ENCODE measurements at places on chromosomes 4 and X.
A peak's percentile ranks its signal among the peaks of the same experiment; 100 is the strongest.

- DNase-seq: no peak
Measured at GRCh38 chr4:95580226-95580625, 31.5 kb upstream of the UNC5C start.

- DNase-seq: no peak
Measured at GRCh38 chr4:4462970-4463369, 76.1 kb downstream of the NSG1 start.

GRCh38 chrX:119359618-119360382 lies 39.3 kb upstream of the SLC25A43 start:
- no peak for DNase-seq

- no peak for DNase-seq
Measured at GRCh38 chrX:118562582-118563164, 67.1 kb downstream of the DOCK11 start.

- no peak for DNase-seq
Measured at GRCh38 chr4:32342054-32342453, 1621.9 kb downstream of the PCDH7 start.

DNA sequence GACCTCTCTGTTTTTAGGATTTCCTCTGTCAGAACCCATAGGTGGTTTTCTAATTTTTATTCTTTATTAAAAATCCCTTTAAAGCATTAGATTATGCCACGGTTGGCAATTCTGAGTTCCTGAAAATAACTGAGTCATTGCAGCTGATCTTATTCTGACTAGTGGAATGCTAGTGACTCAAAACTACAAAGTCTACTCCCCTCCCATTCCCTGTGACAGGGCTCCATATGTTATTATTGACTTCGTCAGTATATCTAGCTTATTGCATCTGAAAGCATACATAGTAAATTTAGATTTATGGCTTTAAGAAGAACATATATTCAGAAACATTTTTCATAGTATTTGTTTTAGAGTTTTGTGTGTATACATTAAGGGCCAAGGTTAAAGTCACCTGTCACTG lies 38.5 kb downstream of the HERC3 start:
- DNase-seq: no peak

- DNase-seq: no peak
Measured at GRCh38 chrX:52263417-52263816, 78.7 kb downstream of the MAGED4 start.

DNA sequence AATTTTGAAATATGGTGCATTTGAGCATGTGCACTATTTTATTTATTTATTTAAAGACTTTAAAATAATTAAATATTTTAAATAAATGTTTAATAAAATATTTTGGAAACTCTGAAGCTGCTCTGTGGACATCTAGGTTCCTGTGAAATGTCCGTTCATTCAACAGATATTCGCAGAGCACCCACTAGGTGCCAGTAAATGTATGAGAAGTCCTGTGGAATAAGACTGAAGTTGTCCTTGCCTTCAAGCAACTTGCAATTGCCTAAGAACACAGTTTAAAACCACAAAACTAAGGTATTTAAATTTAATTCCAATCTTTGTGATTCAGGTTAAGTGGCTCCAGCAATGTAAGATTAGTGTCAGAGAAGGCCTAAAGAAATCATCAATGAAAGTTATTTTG lies 306.7 kb downstream of the GBA3 start:
- DNase-seq: no peak

DNA sequence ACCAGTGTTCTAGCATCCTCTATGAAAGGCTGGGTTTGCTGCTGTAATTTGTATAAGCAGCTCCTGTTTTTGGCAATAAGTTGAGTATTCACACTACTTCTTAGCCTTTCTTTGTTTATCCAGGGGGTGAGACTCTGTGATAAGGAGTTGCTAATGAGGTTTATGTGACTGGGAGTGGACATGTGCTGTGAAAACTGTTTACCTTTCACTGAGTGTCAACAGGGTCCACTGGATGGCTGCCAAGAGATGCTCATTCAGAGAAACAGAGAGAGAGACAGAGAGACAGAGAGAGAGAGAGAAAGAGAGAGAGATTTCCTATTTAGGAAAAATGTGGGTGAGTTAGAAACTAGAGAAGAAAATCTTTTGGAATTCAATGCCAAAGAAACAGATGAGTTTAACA lies 233.9 kb downstream of the CHIC2 start:
- no peak for DNase-seq

DNA sequence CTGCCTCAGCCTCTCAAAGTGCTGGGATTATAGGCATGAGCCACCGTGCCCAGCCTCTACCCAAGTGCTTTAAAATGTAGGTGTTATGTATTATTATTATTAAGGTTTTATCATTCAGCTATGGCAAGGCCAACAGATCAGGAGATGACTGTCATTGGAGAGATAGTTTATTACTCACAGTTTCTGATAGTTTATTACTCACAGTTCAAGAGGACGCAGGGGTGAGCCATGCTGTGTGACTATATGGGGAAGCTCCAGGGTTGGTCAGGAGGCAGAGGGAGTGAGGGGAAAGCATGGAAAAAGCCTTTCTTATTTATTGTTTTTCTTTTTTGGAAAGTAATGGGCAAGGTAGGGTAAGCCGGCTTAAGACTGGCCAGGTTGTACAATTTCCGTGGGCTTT lies 25.4 kb upstream of the ARSD start:
- DNase-seq: no peak

GRCh38 chr4:118221227-118221800 lies 131.5 kb downstream of the PRSS12 start:
- DNase-seq: no peak

GRCh38 chr4:24952667-24953066 lies 39.8 kb upstream of the CCDC149 start:
- DNase-seq: no peak

- DNase-seq: no peak
Measured at GRCh38 chr4:62543002-62543401, 1342.9 kb downstream of the ADGRL3 start.

- no peak for DNase-seq
Measured at GRCh38 chrX:31179203-31179602, 107.4 kb upstream of the FTHL17 start.

GRCh38 chrX:9842541-9842940 lies 56.3 kb downstream of the SHROOM2 start:
- DNase-seq: no peak

DNA sequence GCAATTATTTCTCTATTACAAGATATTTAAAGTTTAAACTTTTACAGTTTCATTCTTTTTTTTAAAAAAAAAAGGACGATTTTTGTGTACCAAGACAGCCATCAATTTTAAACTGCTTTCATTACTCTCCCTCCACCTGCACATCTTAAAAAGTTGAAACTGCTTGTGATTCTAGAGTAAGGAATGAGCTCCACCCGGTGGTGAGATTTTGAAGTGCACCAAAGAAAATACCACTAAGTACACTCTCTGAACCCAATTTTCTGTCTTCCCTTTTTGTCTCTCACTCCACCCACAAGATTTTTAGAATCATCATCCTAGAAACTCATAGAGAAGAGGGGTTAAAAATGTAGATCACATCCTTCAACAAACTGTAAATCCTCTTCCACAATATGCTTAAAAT lies 91.3 kb upstream of the WDR44 start:
- DNase-seq: peak; percentile 52

DNA sequence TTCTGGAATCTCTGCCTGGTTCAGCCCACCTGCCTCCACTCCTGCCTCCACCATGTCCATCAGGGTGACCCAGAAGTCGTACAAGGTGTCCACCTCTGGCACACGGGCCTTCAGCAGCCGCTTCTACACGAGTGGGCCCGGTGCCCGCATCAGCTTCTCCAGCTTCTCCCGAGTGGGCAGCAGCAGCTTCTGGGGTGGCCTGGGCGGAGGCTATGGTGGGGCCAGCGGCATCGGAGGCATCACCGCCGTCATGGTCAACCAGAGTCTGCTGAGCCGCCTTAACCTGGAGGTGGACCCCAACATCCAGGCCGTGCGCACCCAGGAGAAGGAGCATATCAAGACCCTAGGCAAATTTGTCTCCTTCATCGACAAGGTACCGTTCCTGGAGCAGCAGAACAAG lies 28.4 kb upstream of the GABRA3 start:
- DNase-seq: no peak

- DNase-seq: peak; percentile 68
Measured at GRCh38 chr4:39698424-39699009, 581 bp downstream of the UBE2K start.

DNA sequence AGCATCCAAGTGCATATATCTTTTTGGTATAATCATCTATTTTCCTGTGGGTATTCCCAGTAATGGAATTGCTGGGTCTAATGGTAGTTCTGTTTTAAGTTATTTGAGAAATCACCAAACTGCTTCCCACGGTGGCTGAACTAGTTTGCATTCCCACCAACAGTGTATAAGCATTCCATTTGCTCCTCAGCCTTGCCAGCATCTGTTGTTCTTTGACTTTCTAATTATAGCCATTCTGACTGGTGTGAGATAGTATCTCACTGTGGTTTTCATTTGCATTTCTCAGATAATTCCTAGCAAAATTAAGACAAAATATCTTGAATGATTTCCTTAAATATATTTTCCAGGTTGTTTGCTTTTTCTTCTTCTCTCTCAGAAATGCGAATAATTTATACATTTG lies 341.1 kb downstream of the GBA3 start:
- DNase-seq: no peak

DNA sequence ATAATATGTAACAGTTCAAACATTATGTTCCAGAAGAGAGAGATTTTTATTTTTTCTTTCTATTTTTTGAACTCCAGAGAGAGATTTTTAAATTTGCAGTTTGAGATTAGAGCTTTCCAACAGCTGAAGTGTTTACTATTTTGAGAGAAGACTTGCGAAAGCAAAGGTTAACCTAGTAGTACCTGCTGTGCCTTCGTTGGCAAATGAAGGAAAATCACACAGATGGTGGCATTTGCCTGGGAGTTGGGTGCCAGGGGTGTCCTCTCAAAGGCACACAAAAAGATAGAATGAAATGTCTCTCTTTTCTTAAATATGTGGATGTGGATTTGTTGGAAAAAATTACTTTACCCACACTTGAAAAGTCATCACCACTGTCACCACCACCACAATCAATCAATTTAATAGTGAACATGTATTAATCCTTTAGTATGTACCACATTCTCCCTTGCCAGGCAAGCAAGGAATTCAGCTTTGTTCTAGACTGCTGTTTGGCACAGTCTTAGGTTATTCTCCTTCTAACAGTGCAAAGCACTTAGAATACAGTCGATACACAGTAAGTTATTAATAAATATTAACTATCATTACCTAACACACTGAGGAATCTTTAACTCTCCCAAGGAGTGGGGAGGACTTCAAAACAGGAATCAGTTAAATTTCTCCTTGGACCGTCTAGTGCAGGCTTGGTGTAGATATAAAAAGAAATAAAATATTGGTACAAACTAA lies 838.2 kb upstream of the FTHL17 start:
- no peak for DNase-seq

- DNase-seq: no peak
Measured at GRCh38 chr4:20992002-20992401, 291.7 kb downstream of the PACRGL start.

DNA sequence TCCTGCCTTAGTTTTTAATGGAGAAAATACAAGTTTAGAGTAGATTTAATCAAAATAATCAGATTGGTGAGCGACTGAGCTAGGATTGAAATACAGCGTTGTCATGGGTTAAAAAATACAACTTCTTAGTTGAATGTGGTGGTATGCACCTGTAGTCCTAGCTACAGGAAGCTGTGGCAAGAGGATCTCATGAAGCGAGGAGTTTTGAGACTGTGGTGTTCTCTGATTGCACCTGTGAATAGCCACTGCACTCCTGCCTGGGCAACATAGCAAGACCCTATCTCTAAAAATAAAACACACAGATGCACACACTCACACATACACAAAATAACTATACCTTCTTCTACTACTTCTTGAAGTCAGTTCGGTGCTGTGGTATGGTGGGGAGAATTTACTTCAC lies 19.8 kb upstream of the GBA3 start:
- no peak for DNase-seq

- DNase-seq: no peak
Measured at GRCh38 chrX:45232139-45232538, 31.5 kb upstream of the DIPK2B start.

DNA sequence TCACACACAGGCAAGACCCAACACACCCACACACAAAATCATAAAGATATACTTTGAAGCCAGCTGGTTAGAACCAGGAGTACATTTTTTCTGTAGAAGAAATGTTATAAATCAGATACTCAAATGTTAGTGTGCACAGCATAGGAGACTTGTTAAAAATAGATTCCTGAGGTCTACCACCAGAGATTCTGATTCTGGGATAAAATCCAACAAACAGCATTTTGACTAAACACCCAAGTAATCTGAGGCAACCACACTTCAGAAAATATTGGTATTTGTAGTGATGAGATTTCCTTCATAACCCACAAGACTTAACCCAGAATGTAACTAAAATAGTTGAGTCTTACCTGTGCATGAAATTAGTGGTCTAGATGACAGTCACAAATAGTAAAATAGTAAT lies 301.8 kb downstream of the HNRNPD start:
- no peak for DNase-seq

- DNase-seq: no peak
Measured at GRCh38 chrX:17613979-17614588, 123.2 kb upstream of the SCML1 start.

DNA sequence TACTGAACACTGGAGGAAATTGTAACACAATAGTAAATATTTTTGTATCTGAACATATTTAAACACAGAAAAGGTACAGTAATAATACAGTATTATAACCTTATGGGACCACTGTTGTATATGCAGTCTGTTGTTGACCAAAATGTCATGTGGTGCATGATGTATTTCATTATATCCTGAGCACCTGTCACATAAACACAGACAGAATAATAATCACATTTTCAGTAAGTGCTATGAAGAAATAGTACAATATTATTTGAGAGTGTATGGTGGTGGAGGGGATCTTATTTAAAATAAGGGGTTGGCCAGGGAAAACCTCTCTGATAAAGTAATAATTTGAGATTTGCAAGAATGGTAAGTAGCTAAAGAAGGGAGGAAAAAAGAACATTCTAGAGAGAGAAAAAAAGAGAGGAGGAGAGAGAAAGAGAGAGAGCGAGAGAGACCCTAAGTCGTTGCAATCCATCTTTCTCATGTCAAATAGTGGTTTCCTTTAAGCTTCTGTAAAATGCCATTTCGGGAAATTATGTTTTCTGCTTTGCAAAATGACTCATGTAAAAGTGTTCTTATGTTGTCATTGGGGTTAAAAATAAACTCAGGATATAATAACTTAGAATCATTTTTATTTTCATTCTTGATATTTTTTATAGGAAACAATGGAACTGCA lies 19.3 kb upstream of the CLNK start:
- DNase-seq: no peak

DNA sequence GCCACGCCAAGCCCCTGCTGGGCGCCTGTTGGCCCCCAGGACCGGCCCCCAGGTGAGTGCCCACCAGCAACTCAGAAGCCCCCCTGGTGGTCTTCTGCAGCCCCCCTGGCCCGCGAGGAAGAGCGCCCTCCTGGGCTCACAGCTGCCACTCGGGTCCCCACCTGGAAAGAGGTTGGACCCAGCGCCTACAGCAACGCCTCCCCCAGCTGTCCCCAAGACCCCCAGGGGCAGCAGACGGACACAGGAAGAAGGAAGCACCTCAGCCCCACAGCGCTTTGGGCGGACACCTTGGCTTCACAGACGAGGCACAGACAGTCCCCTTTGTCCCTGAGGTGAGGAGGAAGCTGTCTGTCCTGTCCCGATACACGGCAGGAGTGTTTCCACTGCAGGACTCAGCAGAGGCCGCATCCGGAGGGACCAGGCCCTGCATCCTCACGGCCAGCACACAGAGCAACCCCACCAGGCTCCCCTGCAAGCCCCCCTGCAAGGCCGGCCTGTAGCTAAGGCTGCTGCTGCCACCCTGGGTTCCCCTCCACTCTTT lies 115.6 kb upstream of the NKX1-1 start:
- DNase-seq: no peak

- no peak for DNase-seq
Measured at GRCh38 chrX:72584163-72584562, 11.5 kb upstream of the HDAC8 start.

GRCh38 chr4:47704693-47705325 lies 133.1 kb downstream of the CORIN start:
- peak; percentile 9 for DNase-seq
